A549 (cell line): ENCODE measurements at places on chromosomes 5 and 9. TPM values are rescaled to one million over a fixed set of nuclear protein-coding genes. Genes with fewer than 3 reads are reported as not detected.

Gene KIF27
- polyA plus RNA-seq, result 2.0 to 2.4 TPM (median 2.2 TPM) in 3 replicates

Gene SLC6A3
- 0.03 to 0.06 TPM (median 0.05 TPM) in 3 replicates for polyA plus RNA-seq

Gene FOXD1
- 7.1 to 9.5 TPM (median 8.2 TPM) in 3 replicates for polyA plus RNA-seq

Gene PLPPR1
- 0.04 to 0.06 TPM in 2 of 3 replicates, not detected in the other for polyA plus RNA-seq

Gene SHISAL2B
- not detected in 3 replicates for polyA plus RNA-seq

Gene DNAH5
- polyA plus RNA-seq, result 0.15 to 0.24 TPM (median 0.21 TPM) in 3 replicates

Gene EQTN
- polyA plus RNA-seq, result 0.11 TPM in 1 of 3 replicates, not detected in the others

Gene CERCAM
- 26.1 to 33.3 TPM (median 28.5 TPM) in 3 replicates for polyA plus RNA-seq

Gene PCDHB2
- polyA plus RNA-seq, result 2.7 to 3.4 TPM (median 3.0 TPM) in 3 replicates

Gene PCDHB14
- 0.05 to 0.12 TPM (median 0.09 TPM) in 3 replicates for polyA plus RNA-seq

Gene ADCY2
- polyA plus RNA-seq, result not detected in 3 replicates

Gene GBGT1
- 1.5 to 2.6 TPM (median 2.4 TPM) in 3 replicates for polyA plus RNA-seq
